Stimulated activated CD8-positive, alpha-beta memory T cell treated with anti-CD3 and anti-CD28 coated beads, Interleukin-4, amount 100 ng/mL, for 48 hours (primary cell): ENCODE measurements at places on chromosomes 5 and 9.
A peak's percentile ranks its signal among the peaks of the same experiment; 100 is the strongest.

DNA sequence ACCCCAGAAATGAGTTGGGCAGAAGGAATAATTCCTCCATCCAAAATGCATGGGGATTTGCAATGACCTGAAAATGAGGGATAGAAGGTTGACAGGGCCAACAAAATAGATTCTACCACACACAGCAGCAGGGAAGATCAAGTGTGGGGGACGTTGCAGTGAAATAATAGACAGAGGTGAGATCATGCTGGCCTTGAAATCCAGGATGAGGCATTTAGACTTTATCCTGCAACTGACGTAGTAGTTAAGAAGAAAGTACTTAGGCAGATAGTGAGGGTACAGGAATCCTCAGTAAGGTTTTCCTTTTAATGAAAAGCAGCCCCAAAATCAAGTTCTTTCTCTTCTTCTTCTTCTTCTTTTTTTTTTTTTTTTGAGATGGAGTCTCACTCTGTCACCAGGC lies 31.6 kb upstream of the TGFBR1 start:
- no peak for DNase-seq

DNA sequence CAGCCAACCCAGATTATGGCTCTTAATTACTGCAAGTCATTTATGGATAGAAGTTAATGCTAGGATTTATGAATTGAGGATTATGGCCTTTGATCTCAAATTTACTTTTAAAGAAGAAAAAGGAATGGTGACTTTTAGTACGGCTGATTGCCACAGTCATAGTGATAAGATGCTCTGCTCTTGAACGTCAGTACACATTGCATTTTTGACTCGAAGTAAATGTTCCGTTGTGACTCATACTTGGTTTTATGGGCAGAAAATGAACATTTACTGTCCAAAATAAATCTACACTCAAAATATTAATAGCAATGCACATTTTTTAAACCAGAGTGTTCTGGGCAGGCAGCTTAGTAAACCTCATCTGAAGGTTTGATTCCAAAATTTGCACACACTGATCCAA lies 830 bp downstream of the ADAMTSL1 start:
- DNase-seq, result no peak

DNA sequence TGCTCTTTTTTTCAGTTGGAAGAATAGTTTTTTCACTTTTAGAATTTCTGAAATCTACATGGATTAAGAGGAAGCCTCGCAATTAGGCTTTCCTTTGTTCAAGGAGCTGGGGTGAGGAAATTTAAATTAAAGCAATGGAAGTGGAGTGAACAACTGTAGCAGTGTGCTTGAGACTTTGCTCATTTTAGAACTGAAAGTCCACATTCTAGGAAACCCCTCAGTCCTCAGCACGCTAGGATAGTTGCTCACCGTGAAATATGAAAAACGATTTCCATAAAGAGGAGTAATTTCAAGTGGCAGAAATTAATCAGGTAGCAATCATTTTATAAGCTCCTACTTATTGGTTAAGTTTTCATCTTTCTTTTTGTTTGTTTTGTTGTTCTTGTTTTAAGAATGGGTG lies 243.0 kb upstream of the ITGA1 start:
- DNase-seq, result no peak

- DNase-seq, result no peak
Measured at GRCh38 chr9:68978501-68978900, 35.4 kb downstream of the PRKACG start.

DNA sequence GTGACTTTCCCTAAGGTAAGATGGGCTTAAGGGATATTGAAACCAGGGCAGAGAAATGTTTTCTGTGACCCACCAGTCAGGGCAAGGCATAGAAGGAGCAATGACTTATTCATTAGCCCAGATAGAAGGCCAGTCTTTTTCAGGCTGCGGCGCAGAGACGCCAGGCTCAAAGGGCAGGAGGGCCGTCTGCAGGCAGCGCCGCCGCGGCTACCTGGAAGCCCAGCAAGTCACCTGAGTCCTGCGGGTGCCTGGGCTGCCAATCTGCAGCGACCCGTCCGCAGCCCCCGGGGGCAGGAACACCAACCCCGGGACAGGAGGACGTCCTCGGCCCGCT lies 322 bp upstream of the SH3GL2 start:
- no peak for DNase-seq

DNA sequence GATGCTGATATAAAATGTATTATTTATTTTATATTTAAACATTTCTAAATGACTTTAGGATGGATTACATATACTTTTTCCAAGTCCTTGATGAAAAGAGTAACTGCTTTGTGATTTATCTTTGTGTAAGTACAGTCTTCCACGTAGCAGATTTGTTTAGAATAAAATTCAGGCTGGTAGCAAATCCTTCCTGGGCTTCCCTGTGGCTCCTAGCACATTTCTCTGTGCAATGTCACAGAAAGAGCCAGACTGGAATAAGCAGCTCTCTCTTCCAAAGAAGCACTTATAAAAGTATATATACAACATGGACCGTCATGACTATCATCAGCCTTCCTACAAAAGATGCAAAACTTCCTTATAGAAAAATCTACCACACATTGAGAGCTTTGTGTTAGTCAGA lies 388.6 kb downstream of the ACTL7B start:
- no peak for DNase-seq

- no peak for DNase-seq
Measured at GRCh38 chr9:109314011-109314531, 6.8 kb downstream of the EPB41L4B start.

DNA sequence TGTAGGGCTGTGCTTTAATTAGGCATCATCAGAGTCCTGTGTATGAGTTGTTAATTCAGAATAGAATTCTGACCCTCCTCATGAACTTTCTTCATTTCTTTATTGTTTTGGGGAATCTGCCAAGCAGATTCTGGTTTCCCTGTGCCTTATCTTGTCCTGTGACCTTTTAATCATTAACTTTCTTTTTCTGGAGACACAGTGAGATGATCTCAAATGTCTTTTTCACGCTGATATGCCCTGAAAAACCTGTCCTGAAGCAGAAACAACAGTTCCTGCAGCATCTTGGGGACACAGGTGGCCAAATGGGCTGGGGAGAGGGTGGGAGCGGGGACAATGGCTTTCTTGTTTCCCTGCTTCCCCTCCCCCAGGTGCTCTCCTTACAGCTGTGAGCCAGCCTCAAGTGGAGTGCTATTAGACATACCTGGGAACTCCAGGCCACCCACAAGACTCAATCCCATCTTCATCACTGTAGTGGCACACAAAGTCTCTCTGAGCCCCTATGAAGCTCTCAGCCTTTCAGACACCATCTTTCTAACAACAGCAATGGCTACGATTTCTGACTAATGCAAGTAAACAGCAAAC lies 213.8 kb downstream of the ATP10B start:
- DNase-seq, result no peak

DNA sequence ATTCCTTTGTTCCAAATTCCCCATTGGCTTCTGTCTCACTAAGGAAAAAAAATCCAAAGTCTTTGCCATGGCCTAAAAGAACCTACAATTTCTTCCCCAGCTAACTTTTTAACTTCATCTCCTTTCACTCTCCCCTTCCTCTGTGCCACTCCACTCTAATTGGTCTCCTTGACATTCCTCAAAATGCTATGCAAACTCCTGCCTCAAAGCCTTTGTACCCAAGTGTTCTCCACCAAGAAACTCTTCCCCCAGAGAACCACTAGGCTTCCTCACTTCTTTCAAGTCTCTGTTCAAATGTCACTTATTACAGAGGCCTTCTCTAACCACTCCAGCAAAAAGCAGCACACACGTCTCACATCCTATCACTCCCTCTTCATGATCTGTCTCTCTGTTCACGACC lies 91.6 kb upstream of the NR4A3 start:
- no peak for DNase-seq

- no peak for DNase-seq
Measured at GRCh38 chr9:121720311-121721057, 69.0 kb downstream of the DAB2IP start.

DNA sequence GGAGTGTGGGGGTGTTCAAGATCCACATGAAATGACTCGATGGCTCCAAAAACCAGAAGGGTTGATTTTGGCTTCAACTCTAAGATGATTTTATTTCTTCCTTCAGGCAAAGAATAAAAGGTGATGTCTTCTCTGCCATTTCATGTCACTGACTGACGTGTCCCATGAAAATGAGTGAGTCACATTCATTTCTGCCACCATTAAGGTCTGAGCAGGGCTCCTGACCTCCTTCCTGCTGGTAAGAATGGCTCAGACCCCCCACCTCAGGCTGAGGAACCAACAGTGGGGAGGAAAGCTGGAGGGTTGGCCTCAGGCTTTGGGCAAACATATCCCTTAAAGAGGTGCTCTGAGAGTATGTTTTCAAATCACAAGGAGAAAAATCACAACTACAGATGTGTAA lies 53.9 kb upstream of the ZNF354A start:
- DNase-seq, result no peak

- DNase-seq, result no peak
Measured at GRCh38 chr9:91842358-91843049, 107.5 kb downstream of the ROR2 start.

DNA sequence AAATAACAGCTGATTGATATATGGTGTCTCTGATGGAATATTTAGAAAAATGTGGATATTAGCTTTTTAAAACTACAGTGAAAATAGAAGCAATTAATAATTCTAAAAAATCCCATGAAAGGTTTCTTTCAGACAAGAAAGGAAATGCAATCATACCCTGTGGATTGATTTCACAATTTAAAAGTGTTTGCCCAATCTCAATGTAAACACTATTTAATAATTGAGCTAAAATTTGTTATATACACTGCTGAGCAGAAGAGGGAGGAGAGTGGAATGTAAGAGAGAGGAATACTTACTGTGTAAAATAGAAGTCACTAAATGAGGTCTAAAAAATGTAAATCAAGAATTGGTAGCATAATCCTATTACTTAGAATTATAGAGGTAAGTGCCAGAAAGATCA lies 76.9 kb downstream of the FEM1C start:
- DNase-seq, result no peak

DNA sequence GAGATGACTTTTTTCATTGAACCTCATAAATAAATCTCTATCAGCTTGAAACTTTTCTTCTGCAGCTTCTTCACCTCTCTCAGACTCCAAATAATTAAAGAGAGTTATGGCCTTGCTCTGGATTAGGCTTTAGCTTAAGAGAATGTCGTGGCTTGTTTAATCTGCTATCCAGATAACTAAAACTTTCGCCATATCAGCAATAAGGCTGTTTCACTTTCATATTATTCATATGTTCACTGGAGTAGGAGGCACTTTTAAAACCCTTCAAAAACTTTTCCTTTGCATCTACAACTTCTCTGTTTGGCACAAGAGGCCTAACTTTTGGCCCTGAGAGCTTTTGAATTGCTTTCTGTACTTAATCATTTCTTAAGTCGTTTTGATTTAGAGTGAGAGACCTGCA lies 386.9 kb upstream of the FAM174A start:
- no peak for DNase-seq

DNA sequence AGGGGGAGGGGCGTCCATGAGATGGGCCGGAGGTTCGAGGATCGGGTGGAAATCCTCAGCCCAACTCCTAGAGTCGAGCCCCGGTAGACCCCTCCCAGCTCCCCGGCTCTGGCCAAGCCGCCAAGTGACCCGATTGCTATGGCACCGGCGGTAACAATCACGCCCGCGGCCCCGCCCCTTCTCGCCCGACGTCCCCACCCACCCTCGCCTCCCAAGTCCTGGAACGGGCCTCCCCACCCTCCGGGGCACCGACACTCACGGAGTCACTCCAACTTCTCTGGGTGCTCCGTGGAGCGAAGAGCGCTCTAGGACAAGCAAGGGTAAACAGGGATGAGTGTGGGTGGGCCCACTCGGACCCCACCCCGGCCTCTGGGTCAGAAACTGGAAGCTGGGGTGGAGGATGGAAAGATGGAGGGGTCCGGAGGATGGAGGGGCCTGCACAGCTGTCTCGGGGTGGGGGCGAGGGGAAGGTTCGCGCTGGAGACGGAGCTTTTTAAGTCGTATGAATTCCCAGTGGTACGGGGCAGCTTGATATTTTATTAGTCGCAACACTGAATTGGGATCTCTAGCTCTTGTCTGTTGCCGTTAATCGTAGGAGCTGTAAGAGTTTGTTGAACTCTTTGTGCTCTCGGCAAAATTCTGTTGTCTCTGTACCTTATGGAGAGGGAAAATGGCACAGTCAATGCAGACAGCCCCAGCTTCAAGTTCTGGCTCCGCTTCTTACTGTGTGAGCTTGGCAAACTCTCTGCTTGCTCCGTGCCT lies at the start of gene SPACA9:
Gene SPACA9 (plus strand): TSS at position 204 of the 762 bp plus-strand sequence. CDS start 5,050 bp downstream, outside the sequence.
- peak; percentile 64 for DNase-seq

- DNase-seq, result no peak
Measured at GRCh38 chr9:14111696-14112095, 202.2 kb downstream of the NFIB start.

DNA sequence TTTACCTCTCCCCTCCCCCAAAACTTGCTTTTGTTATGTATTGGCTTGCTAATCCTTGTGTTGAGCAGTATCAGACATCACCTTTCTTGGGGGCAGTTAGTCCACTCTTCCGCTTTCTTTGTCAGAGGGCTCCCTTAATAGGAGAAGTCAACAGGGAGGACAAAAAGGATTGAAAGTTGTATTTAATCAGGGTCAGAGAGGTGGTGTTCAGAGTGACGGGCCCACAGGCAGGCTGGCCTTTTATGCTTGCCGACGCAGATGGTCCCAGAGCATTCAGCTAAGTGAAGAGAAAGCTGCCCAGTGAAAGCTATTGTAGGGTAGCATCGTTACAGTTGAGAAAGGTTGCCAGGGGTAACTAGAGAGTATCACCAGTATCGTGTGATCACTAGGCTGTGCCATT lies 131.1 kb downstream of the ZCCHC7 start:
- DNase-seq, result no peak

DNA sequence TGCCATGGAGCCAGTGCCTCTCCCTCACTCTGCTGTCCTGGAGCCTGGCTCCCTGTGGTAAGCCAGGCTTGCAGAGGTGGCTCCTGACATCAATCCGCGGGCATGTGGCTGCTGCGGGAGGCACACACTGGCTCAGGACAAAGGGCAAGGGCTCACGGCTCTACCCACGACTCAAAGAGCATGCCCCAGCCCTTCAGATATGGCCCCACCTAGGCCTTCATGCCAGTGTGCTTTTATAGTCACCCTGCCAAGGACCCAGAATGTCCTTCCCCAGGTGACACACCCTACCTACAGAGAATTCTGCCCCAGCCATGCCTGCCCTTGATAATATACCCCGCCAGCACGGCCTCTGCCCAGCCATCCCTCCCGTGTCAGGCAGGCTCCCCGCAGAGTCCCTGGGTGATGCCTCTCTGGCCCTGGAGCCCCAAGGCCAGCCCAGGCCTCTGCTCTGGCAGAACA lies 1.6 kb downstream of the MGAT4B start:
- no peak for DNase-seq

DNA sequence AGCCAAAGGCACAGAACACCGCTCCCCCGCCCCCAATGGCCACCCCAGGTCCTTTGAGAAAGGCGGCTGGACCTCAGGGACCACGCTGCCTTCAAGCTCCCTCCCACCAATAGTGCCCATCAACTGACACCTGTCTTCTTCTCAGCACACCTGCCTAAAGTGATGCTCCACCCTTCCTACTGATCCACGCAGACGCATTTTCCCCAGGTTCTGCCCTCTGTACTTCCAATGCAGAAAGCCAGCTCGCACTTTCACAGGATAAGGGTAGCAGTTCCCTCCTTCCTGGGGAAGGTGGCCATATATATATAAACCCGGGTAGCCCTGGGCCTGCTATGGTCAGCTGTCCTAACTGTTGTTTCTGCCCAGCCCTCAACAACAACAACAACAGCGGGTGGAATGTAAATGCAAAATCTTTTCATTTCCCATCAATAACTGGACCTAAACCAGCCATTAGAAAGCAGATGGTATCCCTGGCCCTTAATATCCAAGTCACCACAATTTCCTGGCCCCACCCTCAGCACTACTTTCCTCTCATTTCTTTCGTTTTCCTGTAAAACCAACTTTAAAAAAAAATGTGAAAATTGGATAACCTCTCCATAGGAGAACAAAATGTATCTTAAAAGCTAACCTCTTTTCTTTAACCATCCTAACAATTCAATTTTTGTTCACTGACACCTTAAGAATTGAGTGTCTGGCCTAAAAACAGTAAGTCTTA lies 1.7 kb downstream of the GOLM1 start:
- DNase-seq, result no peak
